ENCODE measurements at places on chromosomes 13 and 19.

GRCh38 chr19:45147835-45148676 is 12.7 kb downstream of the NKPD1 start:
- DNase-seq, result no peak

DNA sequence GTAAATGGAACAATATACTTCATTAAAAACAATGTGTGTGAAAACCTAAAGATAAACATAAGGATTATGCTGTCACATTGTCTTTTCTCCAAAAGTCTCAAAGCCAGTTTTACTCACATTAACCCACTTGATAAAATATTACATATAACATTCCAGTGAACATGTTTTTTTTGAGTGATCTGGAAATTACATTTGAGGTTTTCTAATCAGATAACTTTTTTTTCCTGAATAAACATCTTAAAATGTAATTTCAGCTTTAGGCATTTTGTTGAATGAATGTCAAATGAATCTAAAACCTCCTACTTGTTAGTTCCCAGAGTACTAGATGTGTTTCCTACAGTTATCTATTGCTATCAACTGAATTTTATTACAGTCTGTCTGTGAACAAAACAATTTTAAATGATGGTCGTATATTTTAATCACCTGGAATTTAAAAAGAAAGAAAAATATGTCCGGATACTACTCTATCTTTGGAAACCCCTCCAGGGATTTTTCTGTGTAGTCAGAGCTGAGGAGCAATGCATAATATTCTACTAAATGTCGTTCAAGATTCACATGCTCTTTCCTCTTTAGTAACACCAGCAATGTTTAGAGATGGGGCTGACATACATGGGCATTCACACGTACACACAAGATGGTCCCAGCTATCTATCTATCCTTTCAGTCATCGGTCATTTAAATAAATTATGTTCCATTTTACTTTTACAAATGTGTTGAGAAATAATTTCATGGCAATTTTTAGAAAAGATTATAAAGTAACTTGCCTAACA is 283.9 kb downstream of the KLF12 start:
- DNase-seq, result no peak

DNA sequence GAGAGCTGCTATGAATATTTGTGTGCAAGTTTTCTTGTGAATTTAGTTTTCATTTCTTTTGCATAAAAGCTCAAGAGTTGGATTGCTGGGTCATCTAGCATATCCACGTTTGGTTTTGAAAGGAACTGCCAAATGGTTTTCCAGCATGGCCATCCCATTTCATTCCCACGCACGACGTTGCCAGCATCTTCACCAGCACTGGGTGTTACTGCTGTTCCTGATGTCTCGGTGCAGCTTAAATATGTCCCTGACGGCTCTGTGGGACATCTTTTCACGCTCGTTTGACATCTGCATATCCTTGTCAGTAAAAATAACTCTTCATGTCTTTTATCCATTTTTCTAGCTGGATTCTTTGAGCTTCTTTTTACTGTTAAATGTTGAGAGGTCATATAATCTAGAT is 123.7 kb downstream of the ATP11A start:
- no peak for DNase-seq

- DNase-seq, result no peak
These were observed 429 bp upstream of the ZNF225 start for GRCh38 chr19:44112802-44113137.

- DNase-seq, result no peak
These were observed 167.0 kb downstream of the NUFIP1 start for GRCh38 chr13:44822291-44822690.

GRCh38 chr19:9786342-9786741 is 17.8 kb upstream of the ZNF846 start:
- no peak for DNase-seq

- DNase-seq, result no peak
These were observed 16.4 kb downstream of the RCN3 start for GRCh38 chr19:49544154-49544553.

DNA sequence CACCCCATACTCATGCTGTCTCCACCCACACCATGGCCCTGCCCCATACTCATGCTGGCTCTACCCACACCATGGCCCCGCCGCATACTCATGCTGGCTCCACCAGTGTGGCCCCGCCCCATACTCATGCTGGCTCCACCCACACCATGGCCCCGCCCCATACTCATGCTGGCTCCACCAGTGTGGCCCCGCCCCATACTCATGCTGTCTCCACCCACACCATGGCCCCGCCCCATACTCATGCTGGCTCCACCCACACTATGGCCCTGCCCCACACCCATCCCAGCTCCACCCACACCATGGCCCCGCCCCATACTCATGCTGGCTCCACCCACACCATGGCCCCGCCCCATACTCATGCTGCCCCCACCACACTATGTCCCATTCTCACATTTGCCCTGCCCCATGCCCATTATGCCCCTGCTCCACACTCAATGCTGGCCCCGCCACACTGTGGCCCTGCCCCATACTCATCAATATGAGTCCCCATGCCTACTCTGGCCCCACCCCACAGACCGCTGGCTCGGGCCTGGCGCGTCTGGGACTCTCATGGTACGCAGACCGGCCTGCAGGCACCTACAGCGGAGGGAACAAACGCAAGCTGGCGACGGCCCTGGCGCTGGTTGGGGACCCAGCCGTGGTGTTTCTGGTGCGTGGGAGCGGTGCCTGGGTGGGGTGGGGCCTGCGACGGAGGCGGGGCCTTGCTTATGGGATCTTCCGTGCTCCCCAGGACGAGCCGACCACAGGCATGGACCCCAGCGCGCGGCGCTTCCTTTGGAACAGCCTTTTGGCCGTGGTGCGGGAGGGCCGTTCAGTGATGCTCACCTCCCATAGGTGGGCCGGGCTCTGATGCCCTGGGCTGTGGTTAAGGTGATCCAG is 3.7 kb upstream of the ARHGAP45 start:
- peak; percentile 39 for DNase-seq

- DNase-seq, result peak; percentile 27
These were observed 180.4 kb downstream of the RBM26 start for GRCh38 chr13:79225487-79226232.

DNA sequence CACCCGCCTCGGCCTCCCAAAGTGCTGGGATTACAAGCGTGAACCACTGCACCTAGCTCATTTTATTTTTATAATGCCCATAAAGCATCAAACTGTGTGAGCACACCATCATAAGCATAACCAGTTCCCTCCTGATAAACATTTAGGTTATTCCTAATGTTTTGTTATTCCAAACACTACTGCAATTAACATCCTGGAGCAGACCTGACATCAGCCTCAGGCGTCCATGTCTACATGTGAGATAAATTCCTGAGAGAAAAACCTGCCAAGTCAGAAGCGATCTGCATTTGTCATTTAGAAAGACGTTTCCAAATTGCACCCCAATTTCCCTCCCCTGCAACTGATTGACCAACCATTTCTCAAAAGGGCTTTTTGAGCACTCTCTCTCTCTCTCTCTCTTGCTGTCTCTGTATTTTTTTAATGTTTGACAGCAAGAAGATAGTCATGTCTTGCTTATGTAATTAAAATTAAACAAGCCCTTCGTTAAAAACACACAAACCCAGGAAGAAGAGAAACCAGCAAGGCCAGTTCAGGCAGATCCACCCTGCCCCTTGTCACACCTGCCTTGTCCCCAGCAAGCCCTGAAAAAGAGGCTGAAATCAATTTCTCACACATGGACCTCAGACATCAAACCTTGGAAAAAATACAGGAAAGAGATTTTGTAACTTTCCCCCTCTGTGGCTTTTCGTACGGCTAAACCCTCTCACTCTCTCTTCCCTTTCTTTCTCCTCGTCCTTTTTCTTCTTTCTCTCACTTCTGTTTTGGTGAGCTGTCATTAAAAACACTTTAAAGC is 9.9 kb downstream of the LYPD3 start:
- no peak for DNase-seq

DNA sequence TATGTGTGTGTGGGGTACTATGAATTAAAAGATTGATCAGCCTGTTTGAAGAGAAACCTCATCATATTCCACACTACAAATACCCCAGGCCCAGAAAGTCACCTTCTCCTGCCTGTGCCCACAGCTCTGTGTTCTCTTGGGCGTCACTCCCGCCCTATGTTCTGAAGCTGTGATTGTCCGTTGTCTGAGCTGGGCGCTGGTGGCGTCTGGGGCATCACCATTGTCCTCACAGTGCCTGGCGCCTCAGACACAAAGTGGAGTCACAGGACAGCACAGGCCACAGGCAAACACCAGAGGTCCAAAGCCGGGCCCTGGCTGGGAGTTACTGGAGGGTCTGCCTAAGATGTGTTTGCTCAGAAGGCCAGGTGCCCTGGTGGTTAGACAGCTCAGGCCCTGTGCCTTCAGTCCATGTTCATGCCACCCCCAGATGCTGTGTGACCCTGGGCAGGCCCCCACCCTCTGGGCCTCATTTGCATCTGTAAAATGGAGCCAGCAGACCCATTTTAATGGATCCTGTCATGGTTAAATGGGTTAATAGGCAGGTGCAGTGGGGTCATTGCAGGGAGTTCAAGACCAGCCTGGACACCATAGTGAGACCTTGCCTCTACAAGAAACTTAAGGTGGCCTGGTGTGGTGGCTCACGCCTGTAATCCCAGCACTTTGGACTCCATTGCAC is 34.5 kb downstream of the DNM2 start:
- DNase-seq, result no peak

GRCh38 chr19:7554990-7555864 is 19.7 kb downstream of the PNPLA6 start:
- DNase-seq, result peak; percentile 63

- no peak for DNase-seq
These were observed 89.8 kb downstream of the KDM4B start for GRCh38 chr19:5058521-5059212.

GRCh38 chr19:30896554-30896953 is 452.7 kb downstream of the TSHZ3 start:
- no peak for DNase-seq

DNA sequence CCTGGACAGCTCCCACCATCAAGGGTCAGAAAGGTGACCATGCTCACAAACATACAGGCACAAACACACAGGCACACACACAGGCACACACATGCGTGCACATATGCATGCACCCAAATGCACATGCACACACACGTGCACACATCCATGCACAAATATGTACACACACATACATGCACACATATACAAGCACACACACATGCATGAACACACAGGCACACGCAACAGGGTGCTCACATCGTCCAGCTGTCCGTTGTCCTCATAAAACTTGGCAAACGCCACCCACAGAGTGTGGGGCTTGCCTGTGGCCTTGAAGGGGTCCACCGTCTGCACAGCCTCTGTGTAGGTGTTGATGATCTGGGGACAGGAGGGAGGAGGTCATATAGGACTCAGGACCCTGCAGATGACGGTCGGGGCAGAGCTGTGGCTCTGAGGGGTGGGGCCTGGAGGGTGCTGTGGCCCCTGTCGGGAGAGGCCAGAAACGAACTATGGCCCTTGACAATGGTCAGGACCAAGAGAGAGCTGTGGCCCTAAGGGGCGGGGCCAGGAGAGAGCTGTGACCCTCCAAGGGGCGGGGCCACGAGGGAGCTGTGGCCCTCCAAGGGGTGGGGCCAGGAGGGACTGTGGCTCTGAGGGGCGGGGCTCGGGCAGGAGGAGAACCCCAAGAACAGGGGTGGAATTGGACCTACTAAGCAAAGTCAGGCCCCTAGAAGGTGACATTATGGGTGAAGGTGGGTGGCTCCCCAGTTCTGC is 6.2 kb downstream of the XAB2 start:
- DNase-seq, result no peak

GRCh38 chr13:89455741-89456140 is 1784.6 kb downstream of the SLITRK5 start:
- DNase-seq, result peak; percentile 68

DNA sequence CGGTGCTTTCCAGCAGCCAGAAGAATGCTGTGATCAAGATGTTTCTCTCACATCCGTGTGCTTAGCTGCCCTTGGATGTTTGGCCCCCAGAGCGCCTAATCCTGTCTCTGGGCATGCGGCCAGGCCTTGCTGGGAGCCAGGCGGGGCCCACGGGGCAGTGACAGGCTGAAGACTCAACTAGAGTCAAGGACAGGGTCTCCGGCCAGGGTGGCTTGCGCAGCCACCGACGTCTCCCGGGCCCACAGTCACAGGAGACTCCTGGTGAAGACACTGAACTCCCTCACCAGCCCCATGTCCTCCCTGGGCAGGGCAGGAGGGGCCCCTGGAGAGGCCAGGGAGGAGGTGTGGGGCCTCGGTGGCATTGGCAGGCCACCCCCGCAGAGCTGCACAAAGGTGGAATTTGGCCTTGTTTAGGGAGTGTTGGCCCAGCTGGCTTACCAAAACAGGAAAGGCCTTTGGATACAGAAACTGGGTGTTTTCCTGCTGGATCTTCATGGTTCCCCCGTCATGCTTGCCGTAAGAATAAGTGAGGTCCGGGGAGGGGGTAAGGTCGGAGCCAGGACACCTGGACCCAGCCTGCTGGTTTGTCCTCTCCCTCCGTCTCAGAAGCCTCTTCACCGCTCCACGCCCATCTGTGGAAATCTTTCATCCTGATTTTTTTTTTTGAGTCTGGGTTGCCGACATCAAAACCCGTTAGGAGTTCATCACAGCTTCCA is 10.0 kb upstream of the NDUFS7 start:
- DNase-seq, result no peak

- peak; percentile 82 for DNase-seq
These were observed 30.7 kb upstream of the ZNF429 start for GRCh38 chr19:21474671-21475181.

DNA sequence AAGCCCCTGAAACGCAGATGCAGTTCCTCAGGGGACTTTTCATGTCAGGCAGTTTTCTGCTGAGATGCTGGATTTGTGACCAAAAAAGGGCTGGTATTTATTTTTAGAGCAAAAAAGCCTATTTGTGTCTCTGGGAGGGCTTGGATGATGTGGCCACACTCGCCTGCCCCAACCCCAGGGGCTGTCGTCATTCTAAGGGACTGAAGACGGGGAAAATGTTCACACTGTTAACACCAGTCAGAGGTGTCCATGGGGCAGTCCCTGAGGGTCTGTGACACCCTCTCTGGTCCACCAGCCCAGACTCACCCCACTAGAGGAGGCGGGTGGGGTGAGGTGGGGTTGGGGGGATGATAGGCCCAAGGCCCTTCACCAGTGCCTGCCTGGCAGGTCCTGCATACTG is 15.9 kb upstream of the EPHX3 start:
- DNase-seq, result no peak

DNA sequence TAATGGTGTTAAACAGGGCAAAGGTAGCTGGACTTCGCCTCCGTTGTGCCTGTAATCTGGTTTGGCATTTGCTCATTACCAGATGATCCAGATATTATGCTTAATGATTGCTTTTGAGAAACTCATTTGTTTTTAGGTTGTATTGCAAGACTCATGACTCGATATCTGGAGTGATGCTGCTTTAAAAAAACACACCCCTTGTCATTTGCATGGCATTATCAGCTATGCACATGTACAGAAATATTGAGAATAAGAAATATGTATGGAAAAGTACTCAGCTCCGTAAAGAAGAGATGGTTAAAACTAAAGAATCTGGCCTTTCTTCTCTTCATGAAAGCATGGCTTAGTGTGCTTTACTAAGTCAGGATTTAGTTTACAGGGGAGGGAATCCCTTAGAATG is 95.0 kb downstream of the ARHGEF7 start:
- DNase-seq, result no peak

GRCh38 chr19:31271306-31271911 is 77.8 kb downstream of the TSHZ3 start:
- no peak for DNase-seq

GRCh38 chr13:75308222-75308621 is 173.7 kb downstream of the TBC1D4 start:
- no peak for DNase-seq

GRCh38 chr19:38003438-38004185 is 96.6 kb downstream of the SIPA1L3 start:
- peak; percentile 54 for DNase-seq

- DNase-seq, result no peak
These were observed 162.6 kb downstream of the TEX29 start for GRCh38 chr13:111482806-111483620.

Measured in RWPE1 (cell line).